Thoracic aorta (tissue), 2 donors: ENCODE measurements at places on chromosomes 6 and 20. TPM values are rescaled to one million over a fixed set of nuclear protein-coding genes. Genes with fewer than 3 reads are reported as not detected.

- no peak overlapping the region for H3K4me3 ChIP-seq
- H3K27ac ChIP-seq = no peak overlapping the region
- peaks cover 3% of the 10 kb centered on the region for H3K4me1 ChIP-seq
- H3K36me3 ChIP-seq = peaks cover 23% of the 10 kb centered on the region
- H3K27me3 ChIP-seq = no peaks in the 10 kb centered on the region
Measured at GRCh38 chr6:158188591-158188990, 20.4 kb downstream of the GTF2H5 start.

GRCh38 chr6:109834131-109834530 lies 143.0 kb downstream of the FIG4 start:
- no peak overlapping the region for H3K4me3 ChIP-seq
- H3K27me3 ChIP-seq = no peaks in the 10 kb centered on the region
- H3K36me3 ChIP-seq = peaks cover under 1% of the 10 kb centered on the region
- H3K27ac ChIP-seq = no peak overlapping the region
- no peak for DNase-seq
- H3K4me1 ChIP-seq = no peaks in the 10 kb centered on the region

DNA sequence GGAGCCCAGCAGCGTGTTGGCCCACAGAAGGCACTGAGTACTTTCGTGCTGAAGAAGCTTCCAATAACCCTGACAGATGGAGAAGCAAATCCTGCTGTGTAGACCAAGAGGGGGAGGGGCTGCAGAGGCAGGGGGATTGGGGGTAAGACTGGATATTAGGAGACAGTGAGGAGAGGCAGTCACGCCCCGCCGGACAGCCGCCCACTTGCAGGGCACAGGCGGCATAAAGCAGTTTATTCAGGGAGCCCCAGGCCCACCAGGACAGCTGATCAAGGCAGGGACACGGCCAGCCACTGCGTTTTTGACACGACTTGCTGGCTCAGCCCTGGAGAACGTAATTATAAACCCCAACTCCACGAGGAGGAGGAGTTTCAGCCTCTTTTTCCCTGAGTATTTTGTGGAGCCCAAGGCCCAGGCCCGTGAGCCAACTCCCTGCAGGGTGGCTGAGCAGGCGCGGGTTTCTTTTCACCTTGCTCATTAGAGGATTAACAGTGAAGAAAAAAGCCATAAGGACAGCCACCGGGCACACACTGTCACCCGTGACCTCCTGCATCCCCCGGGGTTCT lies 177.9 kb downstream of the TFAP2C start:
- no peaks in the 10 kb centered on the region for H3K36me3 ChIP-seq
- no peaks in the 10 kb centered on the region for H3K27me3 ChIP-seq
- H3K4me3 ChIP-seq = no peak overlapping the region
- no peak for DNase-seq

IPCEF1 gene
- total RNA-seq = 2.8 TPM

DNA sequence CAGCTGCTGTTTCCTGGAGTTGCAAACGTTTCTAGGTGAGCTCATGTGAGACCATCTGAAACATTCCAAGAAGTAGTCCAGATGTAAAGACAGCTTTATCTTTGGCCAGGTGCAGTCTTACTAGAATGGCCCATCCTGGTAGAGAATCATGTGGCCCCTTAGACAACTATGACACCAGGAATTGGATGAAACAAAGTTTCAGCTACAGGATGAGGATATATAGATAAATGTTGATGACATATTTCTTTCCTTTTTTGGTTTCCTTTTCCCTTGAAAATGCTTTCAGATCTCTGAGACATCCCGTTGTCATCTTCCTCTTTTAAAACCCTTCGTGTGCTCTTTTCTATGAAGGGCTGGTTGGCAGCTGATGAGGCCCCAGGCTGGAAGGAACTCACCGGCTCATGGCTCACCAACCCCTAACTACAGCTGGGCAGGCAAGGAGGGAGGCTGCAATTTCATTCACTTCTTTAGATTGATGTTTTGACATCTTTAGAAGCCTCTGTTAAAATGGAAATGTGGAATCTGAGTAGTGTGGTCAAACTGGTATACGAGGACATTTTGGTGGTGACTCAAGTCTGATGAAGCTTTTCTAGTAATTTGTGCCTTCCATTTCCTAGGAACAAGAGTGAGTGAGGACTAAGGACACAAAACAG lies 167.9 kb upstream of the TNFAIP3 start:
- peaks cover 41% of the 10 kb centered on the region for H3K4me1 ChIP-seq
- H3K4me3 ChIP-seq = no peak overlapping the region
- no peak for DNase-seq
- H3K27ac ChIP-seq = peak overlapping the region; percentile 58
- H3K36me3 ChIP-seq = no peaks in the 10 kb centered on the region
- H3K27me3 ChIP-seq = no peaks in the 10 kb centered on the region

TMEM244 gene
- total RNA-seq = not detected

DNA sequence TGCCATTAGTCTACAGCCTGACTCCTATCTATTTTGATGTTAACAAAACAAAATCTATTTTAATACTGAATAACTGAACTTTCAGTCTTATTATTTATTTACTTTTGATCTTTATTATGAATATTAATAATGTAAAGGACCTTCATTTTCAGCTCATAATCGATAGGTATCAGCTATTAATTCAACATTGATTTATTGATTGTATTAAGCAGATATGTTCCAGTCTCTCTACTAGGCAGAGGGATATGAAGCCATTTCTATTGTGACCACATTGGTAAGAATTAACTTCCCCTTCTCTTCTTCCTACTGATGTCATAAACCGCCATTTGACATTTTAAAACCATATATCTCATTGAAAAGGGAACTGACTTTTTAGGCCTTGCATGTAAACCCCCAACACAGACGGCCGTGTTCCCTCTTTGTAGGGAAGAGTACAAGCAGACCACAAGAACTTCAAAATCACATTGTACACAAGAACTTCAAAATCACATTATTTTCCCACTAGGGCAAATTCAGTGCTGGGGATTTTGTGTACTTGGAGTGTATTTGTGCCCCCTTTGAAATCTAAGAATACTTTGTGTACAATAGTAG lies 69.5 kb upstream of the FABP7 start:
- H3K4me3 ChIP-seq = no peak overlapping the region
- H3K27ac ChIP-seq = no peak overlapping the region
- peaks cover 4% of the 10 kb centered on the region for H3K4me1 ChIP-seq
- no peaks in the 10 kb centered on the region for H3K27me3 ChIP-seq
- DNase-seq = no peak
- no peaks in the 10 kb centered on the region for H3K36me3 ChIP-seq

DNA sequence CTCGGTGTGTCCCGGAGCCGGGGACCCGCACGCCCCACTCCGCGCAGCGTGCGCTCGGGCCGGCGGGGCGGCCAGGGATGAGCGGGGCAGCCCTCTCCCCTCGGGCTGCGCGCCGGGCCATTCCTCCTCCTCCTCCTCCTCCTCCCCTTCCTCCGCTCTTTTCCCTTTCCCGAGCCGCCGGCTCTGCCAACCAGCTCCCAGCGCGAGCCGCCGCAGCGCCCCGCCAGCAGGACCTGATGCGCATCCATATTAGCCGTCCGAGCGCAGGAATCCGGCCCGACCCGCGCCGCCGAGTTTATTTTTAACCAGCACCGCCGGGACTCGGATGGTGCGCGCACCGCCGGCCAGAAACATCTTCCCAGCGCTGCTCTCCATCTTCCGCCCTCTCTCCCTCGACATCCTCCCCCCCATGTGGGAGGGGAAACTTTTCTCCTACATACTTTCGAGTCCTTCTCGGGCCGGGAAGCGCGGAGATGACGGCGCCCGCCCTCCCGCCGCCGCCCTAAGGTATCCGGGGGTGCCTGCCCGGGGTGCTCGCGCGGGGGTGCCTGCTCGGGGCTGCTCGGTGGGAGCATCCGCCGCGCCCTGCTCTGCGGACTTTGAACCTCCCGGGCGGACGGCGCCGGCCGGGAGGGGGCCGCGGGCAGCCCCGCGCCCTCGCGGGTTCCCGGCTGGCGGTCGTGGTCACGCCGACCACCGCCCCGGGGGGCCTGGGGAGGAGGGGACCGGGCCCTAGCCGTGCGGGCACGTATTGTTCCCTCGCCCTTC lies 619 bp downstream of the RREB1 start:
- DNase-seq = no peak
- H3K4me1 ChIP-seq = peaks cover 6% of the 10 kb centered on the region
- peak overlapping the region; percentile 100 for H3K4me3 ChIP-seq
- no peaks in the 10 kb centered on the region for H3K27me3 ChIP-seq
- H3K36me3 ChIP-seq = no peaks in the 10 kb centered on the region

GRCh38 chr20:45905505-45906079 lies 6.4 kb downstream of the PLTP start:
- H3K36me3 ChIP-seq = no peaks in the 10 kb centered on the region
- H3K27me3 ChIP-seq = no peaks in the 10 kb centered on the region
- H3K4me1 ChIP-seq = peaks cover 5% of the 10 kb centered on the region
- DNase-seq = no peak

C20orf202 gene
- total RNA-seq = 1.7 TPM
